ENCODE measurements at places on chromosomes 6 and 20.

- no peak for DNase-seq
Observed at GRCh38 chr6:104521176-104521575, 338.5 kb downstream of the HACE1 start.

DNA sequence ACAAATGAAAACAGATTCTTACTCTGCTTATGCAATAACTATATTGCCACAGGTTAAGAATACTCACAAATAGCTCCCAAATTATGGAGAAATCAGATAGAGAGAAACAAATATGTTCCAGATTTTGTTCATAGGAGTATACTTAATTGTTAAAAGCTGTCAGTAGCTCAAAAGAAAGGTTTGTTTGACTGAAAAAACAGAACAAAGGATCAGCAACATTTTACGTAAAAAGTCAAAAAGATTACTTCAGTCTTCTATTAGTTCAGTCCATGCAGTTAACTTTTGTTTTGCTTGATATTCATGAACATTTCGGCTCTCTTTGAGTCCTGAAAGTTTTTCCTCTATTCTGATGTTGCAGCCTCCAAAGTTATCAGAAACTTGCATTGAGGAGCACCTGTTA, 13.4 kb upstream of the NANP start:
- DNase-seq = no peak

DNA sequence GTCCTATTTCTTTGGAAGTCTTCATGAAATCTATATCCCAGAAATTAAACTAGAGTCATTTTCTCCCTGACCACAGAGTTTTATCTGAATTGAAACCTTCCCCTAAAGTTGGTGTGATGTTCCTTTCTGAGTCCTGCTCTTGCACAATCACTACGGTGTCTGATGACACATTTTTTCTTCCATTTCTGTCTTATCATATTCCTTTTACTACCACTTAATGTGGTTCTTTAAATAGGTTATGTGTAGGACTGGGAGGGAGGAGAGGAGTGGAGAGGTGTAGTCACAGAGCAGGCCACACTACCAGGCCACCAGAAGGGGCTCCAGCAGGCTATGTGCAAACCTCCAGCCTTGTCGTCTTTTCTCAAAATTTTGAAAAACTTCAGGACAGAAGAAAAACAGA, 39.7 kb upstream of the ATXN1 start:
- DNase-seq = no peak

DNA sequence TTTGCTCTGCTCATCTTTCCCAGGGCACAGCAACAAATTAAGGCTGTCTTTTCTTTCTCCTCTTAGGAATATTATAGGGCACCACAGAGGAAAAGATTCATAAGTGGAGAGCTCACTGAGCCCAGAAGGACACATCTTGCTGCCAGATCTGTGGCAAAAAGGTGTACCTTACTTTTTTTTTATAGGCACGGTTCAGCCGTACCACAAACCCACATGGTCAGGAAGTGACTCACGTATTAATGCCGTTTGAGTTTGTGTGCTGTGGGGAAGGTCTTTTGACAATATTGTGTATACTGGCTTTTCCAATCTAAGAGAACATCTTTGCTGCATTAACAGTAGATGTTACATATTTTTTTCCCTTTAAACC, 28.4 kb downstream of the PAQR8 start:
- peak; percentile 82 for DNase-seq

- DNase-seq = no peak
Observed at GRCh38 chr6:134474955-134475354, 157.0 kb upstream of the SGK1 start.

Measured in GM12865 (cell line).